ENCODE measurements at places on chromosomes 1 and 21.

DNA sequence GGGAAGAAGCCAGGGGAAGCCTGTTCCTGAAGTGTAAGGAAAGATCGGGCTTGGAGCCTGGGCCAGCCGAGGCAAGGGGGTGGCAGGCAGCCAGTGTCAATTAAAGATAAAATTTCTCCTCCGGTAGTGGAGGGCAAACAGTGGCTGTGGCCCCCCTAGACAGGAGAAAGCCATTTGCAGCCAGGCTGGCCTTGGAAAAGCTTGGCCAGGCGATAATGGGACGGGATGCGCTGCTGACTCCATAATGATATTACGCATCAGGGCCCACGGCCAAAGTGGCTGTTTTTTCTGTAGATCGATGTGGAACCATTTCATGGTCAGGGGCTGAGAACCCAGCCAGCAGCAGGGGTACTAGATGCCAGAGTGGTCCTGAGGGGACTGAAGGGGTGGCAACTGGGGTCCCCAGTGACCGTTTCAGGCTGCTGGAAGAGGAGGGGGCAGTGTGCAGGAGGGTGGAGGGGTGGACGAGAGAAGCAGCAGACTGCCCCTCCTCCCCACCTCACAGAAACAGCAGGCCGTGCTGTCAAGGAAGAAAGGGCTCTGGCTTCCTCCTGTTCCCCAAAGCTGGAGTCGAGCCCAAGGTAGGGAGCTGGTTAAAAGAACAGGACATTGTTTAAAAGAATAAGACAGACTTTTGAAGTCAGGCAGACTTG lies 25.2 kb downstream of the KCNC4 start:
- DNase-seq, result no peak

GRCh38 chr1:28517649-28517999 lies 11.8 kb downstream of the RCC1 start:
- peak; percentile 57 for DNase-seq

- no peak for DNase-seq
Observed at GRCh38 chr1:37483785-37484184, 9.4 kb downstream of the ZC3H12A start.

DNA sequence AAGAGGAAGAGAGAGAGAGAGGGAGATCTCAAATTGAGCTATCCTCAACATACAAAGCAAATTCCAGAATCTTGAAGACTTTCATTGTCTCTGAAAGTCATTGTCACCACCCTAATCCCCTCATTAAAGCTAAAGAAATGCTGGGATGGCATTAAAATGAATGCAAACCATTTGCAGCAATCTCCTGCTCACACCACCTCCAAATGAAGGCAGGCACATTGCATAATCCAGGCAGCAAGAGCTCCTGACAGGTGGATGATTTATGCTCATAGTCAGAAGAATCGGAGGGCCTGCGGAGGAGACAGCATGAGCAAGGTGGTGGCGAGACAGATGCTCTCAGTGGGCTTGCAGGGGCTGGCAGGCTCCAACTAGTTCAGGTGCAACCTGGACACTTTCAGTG lies 90.2 kb downstream of the ESRRG start:
- no peak for DNase-seq

- no peak for DNase-seq
Observed at GRCh38 chr1:57421806-57422205, 2.1 kb downstream of the DAB1 start.

DNA sequence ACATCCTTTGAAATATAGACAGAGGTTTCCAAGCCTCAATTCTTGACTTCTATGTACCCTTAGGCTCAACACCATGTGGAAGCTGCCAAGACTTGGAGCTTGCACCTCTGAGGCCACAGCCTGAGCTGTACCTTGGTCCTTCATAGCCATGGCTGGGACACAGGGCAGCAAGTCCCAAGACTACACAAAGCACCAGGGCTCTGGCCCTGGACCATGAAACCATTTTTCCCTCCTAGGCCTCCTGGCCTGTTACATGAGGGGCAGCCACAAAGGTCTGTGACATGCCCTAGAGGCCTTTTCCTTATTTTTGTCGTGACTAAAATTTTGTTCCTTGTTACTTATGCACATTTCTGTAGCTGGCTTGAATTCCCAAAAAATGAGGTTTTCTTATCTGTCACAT lies 953.1 kb upstream of the ADGRL4 start:
- no peak for DNase-seq

DNA sequence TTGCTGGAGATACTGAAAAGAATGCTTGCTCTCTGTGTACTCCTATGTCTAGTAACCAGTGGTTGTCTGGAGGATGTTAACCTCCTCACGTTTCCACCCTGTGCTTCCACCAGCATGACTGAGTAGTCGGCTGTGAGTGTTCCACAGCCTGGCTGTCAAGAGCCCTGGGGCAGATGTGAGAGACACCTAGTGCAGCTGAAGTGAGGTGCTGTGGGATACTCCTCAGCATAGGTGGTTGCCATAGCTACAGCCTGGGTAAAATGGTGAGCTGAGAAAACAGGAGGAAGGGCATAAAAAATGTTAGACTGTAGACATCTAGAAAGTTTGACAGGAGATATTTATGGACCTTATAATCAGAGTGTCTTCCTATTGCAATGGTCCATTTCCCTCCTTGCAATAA lies 15.8 kb downstream of the IVL start:
- no peak for DNase-seq

GRCh38 chr1:25062621-25063255 lies 132.7 kb upstream of the RUNX3 start:
- no peak for DNase-seq

- DNase-seq, result no peak
Observed at GRCh38 chr1:192552760-192553191, 22.8 kb upstream of the RGS1 start.

DNA sequence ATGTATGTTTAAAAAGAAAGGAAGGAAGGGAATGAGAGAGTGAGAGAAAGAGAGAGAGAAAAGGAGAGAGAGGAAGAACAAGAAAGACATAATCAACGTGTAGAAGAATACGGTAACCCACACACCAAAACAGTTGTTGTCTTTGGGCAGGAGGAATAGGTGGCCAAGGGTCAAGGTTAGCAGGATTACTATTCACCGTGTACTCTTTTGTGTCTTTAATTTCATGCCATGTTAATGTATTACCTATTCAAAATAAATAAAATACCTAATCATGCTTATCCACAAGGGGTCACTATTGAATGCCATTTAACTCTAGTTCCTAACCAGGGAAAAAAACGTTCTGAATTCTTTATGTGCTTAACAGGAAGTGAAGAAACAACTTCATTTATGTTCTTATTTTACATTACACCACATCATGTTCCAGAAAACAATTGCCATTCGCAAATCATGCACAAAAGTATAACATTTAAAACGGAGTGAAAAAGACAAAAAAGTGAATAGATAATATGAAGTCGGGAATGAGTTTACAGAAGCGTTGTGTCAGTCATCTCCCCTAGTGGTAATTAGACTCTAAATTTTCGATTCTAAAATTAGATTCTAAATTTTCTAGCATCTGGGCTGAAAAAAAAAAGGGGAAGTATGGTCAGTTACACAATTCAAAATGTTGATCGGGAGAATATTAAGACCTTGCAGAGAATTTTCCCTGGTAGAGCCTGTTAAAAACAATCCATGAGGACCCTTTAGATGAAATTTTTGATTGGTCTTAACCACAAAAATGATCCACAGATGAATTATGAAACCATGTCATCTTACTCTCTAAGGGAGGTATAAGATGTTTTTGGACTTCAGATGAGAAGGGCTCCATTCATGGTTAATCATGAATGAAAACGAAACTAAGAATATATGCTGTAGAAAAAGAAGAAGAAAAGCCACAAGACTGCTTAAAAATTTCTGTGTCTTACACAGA lies 700 bp upstream of the KMO start:
- DNase-seq, result peak; percentile 73

DNA sequence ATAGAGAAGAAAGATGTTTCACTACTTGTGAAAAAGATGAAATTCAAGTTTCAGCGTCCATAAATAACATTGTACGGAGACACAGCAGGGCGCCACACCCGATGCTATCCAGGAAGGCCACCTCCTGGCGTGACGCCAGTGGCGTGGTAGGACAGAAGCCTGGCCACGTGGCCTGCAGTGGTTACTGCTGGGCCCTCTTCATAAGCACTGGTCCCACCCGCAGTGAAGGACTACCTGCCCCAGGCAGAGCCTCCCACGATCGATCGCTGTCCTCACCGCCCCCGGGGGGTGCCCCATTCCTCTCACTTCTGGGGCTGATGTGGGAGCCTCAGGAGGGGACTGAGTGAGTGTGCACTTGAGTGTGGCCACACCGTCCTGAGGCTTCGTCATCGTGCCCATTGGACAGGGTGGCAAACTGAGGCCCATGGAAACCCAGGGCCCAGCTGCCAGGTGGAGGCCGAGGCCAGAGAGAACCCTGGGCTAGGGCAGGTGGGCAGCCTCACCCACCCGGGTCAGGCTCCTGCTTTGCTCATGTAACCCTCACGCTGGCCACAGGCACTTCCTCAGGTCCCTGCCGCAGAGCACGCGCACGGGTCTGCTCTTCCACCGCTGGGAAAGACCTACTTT lies 11.7 kb upstream of the HES5 start:
- DNase-seq, result no peak

GRCh38 chr1:66834926-66835325 lies 33.9 kb upstream of the INSL5 start:
- no peak for DNase-seq

GRCh38 chr1:87331365-87332241 lies 2.9 kb downstream of the LMO4 start:
- DNase-seq, result peak; percentile 58

- peak; percentile 73 for DNase-seq
Observed at GRCh38 chr1:195714248-195714647, 894.0 kb downstream of the KCNT2 start.

DNA sequence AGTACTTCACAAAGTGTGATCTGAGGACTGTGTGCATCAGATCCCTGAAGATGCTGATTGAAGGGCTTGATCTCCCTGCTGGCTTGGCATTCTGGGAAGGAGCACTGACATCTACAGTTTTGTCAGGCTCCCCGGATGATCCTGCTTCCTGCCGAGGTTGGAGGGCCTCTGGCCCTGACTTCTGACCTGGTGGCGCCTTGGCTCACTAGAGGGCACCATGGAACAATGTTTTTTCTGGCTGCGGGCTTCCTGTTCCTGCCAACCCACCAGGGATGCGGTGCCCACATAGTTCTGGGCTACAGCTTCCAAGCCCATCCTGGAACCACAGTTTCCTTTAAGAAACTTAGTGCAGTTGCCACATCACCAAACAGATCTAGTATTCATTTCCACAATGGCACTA lies 38.8 kb upstream of the RASAL2 start:
- peak; percentile 53 for DNase-seq

DNA sequence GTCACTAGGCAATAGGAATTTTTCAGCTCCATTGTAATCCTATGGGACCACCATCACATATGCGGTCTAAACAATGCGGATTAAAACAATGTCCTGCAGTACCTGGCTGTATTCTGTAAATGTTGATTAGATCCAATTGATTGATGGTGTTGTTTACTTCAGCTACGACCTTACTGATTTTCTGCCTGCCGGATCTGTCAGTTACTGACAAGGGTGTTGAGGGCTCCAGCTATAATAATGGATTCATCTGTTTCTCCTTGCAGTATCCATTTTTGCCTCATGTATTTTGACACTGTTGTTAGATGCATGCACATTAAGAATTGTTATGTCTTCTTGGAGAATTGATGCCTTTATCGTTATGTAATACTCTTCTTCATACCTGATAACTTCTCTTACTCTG lies 39.0 kb downstream of the RAP1A start:
- DNase-seq, result no peak

- DNase-seq, result no peak
Observed at GRCh38 chr1:214582289-214582891, 20.6 kb upstream of the CENPF start.

DNA sequence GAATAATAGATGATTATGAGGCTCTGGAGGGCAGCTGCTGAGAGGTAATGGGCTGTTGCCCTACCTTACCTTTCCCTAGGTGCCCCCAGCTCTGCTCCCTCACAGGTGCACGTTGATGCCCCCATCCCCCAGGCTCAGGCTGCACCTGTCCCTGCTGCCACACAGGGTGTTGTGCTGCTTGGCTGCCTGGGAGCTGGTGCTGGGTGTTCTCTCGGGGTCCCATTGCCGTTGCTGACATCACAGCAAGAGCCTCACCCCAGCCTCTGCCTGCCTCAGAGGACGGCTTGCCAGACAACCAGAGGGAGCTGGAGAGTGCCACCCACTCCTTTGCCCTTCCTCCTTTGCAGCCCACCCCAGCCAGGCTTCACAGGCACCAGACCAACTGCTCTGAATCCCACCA lies 31.4 kb upstream of the DMBX1 start:
- DNase-seq, result no peak

GRCh38 chr1:39852876-39853275 lies 30.4 kb downstream of the TRIT1 start:
- no peak for DNase-seq

DNA sequence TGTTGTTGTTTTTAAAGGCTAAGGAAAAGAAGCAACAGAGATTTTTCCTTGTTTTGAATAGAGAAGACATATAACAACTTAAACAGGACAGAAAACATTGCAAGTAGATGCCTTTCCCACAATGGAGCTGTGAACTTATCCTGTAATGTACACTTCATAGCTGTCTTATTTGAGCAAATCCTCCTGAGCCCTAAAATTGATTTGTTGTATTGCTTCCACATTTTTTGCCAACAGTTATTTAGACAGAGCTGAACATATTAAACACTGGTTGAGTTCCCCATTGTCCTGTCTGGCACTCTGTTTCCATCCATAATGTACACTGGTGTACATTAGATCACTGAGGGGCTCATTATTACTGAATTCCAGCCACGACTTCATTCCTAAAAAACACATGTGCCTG lies 32.2 kb downstream of the CACHD1 start:
- no peak for DNase-seq

GRCh38 chr1:149995927-149996326 lies 14.6 kb downstream of the OTUD7B start:
- peak; percentile 47 for DNase-seq

DNA sequence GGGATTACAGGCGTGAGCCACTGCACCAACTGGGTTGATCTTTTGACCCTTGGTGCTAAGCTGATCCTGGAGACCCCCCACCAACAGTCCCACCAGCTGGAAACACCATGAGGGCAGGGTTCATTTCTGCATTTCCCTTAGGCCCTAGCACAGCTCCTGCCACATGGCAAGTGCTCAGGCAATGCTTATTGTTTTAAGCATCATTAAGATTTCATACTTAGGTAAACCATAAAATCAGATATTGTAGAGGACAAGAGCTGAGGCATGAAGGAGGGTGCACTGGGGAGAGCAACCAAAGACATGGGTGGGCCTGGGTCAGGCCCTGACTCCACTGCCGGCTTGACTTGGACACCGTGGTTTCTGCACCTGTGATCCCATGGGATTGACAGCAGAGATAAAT lies 17.7 kb downstream of the CHIT1 start:
- DNase-seq, result no peak

GRCh38 chr1:42748461-42749410 lies 8.7 kb upstream of the CLDN19 start:
- DNase-seq, result no peak

- no peak for DNase-seq
Observed at GRCh38 chr1:3617806-3618345, 6.6 kb upstream of the MEGF6 start.

- no peak for DNase-seq
Observed at GRCh38 chr21:44403106-44404020, 49.9 kb downstream of the TRPM2 start.

- DNase-seq, result no peak
Observed at GRCh38 chr1:65469126-65469888, 48.8 kb downstream of the LEPR start.

GRCh38 chr1:87273291-87273690 lies 55.4 kb upstream of the LMO4 start:
- DNase-seq, result no peak

- DNase-seq, result no peak
Observed at GRCh38 chr1:238061967-238062613, 171.4 kb upstream of the ZP4 start.

- DNase-seq, result no peak
Observed at GRCh38 chr1:64337475-64337874, 132.5 kb upstream of the CACHD1 start.

Data from EH (cell line).